ENCODE measurements at places on chromosomes 13 and 19. TPM values are rescaled to one million over a fixed set of nuclear protein-coding genes. Genes with fewer than 3 reads are reported as not detected.

- DNase-seq, result no peak
Observed at GRCh38 chr19:20863176-20863575, 59.9 kb upstream of the ZNF85 start.

GRCh38 chr19:296476-297225 is 5.4 kb upstream of the PLPP2 start:
- DNase-seq, result peak; percentile 57

- DNase-seq, result no peak
Observed at GRCh38 chr19:23402388-23402787, 7.1 kb upstream of the ZNF91 start.

- no peak for DNase-seq
Observed at GRCh38 chr13:101655435-101655834, 203.0 kb downstream of the ITGBL1 start.

GRCh38 chr13:99725644-99726043 is 224.4 kb downstream of the TM9SF2 start:
- DNase-seq, result no peak

DNA sequence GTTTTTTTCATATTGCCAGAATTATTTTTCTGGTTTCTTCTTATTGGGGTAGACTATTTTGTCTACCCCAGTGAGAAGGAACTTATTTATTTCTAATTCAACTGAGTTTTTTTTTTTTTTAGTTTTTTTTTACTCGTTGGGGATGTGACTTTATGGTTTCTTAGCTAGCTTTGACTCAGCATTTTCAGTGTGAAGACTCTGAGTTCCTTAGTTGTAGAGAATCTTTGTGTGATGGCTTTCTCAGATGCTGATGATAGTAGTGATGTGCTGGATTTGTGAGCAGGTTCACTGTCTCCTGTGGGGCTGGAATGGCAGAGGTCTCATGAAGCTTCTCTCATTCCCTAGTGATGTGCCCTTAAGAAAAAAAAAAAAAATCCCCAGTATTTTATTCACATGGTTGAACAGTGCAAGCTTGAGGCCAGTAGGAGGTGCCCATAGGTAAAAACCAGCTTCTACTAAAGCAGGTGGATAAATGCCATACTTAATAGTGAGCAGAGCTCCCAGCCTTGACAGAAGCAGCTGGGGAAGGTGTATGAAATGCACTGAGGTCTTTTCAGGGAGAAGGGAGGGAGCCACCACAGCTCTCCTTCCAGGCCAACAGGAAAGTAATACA is 106.2 kb upstream of the KLF5 start:
- no peak for DNase-seq

GRCh38 chr13:102122147-102122546 is 279.7 kb downstream of the FGF14 start:
- DNase-seq, result no peak

- DNase-seq, result no peak
Observed at GRCh38 chr13:80499536-80500290, 158.8 kb upstream of the SPRY2 start.

DNA sequence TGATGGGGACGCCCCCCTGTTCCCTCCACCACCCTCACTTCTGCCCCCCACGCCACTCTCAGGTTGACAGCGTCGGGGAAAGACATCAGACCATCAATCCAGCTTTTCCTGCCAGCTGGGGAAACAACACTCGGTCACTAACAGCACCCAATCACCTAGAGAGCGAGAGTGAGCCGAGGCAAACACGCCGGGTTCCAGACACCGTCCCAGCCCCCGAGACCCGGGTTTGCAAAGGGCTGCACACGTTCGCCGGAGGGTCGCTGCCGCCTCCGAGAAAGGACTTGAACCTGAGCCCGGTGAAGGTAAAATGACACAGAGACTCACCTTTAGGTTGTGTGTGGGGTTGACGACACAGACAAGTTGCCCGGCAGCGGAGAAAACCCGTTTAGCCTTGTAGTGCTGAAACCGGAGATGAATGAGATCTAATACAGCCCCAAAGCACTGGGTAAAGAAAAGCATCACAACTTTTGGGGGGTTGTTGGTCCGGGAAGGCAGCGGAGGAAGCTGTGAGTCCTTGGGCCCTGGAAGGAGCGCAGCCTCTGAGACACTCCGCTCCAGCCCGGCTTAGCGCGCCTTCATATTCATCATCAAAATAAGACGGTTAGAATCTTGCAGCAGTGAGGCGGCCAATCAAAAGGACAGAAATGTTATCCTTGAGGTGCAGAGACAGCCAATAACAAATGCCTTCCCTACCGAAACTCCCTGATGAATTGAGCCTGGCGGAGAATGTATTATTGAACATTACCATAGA is at the start of gene SIAH3:
SIAH3 (minus strand) TSS at position 583 of the 751 bp plus-strand sequence; CDS start at position 459, 124 bp downstream.
- no peak for DNase-seq

- no peak for DNase-seq
Observed at GRCh38 chr19:5897189-5897969, 6.2 kb downstream of the NDUFA11 start.

GRCh38 chr19:35127871-35128270 is 7.0 kb downstream of the LGI4 start:
- DNase-seq, result no peak

DNA sequence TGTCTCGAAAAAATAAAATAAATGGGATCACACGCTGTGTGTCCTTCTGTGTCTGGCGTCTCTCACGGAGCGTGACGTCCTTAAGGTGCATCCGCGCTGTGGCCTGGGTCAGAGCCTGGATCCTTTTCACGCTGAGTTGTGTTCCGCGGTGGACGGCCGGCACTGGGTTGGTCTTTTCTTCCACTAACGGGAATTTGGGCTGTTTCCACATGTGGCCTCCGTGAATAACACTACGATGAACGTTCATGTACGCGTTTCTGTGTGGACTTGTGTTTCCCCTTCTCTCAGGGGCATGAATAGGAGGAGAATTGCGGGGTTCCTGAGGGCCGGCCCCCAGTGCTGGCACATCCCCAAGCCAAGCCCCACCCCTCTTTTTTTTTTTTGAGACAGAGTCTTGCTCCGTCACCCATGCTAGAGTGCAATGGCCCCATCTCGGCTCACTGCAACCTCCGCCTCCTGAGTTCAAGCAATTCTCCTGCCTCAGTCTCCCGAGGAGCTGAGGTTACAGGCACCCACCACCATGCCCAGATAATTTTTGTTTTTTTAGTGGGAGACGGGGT is 6.2 kb upstream of the PTBP1 start:
- no peak for DNase-seq

DNA sequence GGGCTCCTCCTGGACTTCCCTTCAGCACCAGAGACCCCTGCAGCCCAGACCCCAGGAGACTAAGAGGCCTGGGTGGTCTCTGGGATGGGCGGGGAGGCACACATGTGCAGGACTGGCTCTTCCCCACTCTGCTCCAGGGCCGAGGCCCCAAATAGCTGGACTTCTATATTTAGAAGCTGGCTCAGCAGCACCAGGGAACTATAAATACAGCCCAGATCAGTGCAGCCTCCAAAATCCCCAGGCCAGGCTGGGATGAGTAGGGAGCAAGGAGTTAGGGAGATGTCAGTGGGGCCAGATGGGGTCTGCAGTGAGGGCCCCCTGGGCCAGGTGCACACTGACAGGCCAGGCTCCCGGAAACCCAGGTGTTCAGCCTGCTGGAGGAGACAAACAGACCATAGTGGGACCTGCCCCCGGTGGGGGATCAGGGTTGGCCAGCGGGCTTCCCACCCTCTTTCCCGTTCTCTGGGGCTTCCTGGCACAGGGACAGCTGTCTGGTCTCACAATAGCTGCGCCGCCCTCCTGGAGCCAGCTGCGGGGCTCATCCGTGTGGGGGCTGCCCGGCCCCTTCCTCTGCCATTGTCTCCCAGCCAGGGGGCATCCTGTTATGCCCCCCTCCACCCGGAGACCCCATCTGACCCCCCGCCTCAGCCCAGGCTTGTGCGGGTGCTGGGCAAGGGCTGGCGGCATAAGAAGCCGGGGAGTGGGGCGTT is 5.5 kb upstream of the ADGRE5 start:
- DNase-seq, result no peak

- no peak for DNase-seq
Observed at GRCh38 chr13:42549552-42549936, 24.4 kb upstream of the TNFSF11 start.

DNA sequence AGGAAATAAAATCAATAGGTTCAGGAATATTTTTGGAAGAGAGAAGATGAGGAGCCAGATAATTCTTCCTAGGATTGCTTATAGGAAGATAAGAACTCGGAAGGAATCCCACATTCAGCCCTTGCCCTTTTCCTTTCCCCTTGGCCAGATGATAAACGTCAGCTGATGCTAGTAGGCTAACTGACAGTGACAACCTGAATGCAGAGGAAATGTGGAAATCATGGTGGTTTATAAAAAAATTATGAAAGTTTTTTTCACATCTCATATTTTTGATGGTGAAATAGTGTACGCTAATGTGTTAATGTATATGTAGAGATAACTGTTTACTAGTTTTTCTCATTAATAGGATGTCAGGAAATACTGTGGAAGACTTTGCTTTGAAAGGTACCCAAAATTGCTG is 56.9 kb downstream of the EDNRB start:
- no peak for DNase-seq

GRCh38 chr13:31042049-31042448 is 109.6 kb downstream of the TEX26 start:
- DNase-seq, result no peak

GRCh38 chr13:67914535-67914934 is 684.4 kb upstream of the PCDH9 start:
- DNase-seq, result no peak

- DNase-seq, result no peak
Observed at GRCh38 chr19:14166999-14167575, 30.7 kb upstream of the ASF1B start.

DNA sequence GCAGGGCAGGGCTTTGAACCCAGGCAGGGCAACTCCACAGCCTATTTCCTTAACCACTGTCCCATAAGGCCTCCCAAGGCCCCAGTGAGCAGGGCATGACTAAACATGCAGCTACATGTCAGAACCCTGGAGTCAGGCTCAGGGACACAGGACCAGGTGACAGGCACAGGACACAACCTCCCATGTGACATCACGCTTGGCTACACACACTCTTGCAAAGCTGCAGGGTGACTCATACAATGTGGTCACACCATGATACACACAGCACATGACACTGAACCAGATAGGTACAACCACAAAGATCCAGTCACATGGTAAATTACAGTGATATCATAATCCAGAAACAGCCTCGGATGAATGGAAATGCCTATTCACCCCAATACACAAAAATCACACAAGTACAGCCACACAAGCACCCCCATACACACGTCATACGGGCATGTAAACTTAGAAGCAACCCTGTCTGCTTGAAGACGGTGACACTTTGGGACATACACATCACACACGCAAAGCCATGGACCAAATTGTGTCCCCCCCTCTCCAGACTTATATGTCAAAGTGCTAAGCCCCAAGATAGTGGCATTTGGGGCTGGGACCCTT is 14.5 kb downstream of the KLK4 start:
- DNase-seq, result no peak

DNA sequence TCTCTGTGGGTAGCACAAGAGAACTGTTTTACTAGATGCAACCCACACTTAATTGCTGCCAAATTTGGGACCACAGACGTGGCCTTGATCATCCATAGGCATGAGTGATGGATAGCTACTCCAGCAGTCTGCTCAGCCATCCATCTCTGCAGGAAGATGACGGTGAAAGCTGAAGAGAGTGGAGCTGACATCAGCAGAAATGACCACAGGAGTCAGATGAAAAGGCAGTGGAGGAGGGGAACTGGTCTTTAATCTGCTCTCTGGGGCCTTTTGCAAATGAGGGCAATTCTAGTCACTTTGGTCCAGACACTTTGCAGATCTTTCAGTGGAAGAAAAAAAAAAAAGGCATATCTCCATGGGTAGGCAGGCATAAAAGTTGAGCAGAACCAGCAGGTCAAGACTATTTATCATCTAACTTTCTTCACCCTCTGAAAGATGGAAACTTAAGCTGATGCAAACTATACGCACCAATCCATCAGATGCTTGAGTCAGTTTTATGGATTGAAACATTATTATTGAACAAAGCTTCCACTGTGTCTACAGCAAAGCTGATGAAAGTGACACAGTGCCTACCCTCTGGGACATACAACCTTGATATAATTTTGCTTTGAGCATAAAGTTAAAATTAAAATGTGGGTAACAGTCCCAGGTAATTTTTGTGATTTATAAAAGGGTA is 281.6 kb upstream of the OBI1 start:
- DNase-seq, result no peak

DNA sequence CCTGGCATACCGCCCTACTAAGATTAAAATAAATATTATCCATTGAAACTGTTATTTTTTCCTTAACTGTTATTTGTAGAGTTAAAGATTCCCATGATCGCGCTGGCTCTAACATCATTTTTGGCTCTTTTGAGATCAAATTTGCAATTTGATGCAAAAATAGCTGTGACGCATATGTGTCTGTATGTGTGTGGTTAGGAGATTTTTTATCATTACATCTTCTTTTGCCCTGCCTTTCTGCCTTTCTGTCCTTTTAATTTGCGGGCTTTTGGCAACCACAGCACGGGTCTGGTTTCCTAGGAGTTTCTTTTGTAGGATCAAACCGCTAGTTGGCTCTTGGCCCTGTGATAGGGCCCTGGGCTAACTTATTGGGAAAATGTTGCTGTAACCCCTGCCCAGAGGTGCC is 37.3 kb upstream of the ALOX5AP start:
- DNase-seq, result no peak

DNA sequence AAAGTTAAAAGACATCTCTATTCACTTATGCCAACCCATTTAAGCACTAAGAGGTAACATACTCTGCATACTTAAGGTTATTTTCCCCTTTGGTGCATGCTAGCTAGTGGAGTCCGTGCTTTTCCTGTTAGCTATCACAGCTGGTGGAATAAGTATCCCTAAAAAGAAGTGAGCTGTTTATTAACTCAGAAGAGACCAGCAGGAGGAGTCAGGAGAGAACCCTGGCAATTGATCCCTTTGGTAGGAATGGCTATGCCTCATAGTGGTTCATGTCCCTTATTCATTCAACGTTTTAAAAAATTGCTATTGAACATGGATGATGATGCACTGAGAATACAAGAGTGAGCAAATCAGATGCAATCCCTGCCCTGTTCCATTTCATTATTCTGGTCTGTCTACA is 12.4 kb upstream of the NEK5 start:
- no peak for DNase-seq

- DNase-seq, result no peak
Observed at GRCh38 chr13:51778392-51778791, 25.6 kb downstream of the DHRS12 start.

GRCh38 chr19:3096267-3096901 is 2.2 kb downstream of the GNA11 start:
- peak; percentile 41 for DNase-seq

GRCh38 chr19:19661675-19662251 is 1.7 kb downstream of the ATP13A1 start:
- no peak for DNase-seq

MTIF3 gene
- 62.7 TPM for total RNA-seq

CRX gene
- not detected for total RNA-seq

SOHLH2 gene
- not detected for total RNA-seq

USP12 gene
- total RNA-seq, result 32.2 TPM

ATP12A gene
- not detected for total RNA-seq

NUDT19 gene
- total RNA-seq, result 16.6 TPM

IGSF23 gene
- total RNA-seq, result not detected

C13orf42 gene
- total RNA-seq, result not detected

NFILZ gene
- total RNA-seq, result not detected

ZNF460 gene
- total RNA-seq, result 33.1 TPM

GZMM gene
- total RNA-seq, result 0.67 TPM

All from left colon (tissue), 2 donors.